ENCODE measurements at places on chromosomes 5 and 9. TPM values are rescaled to one million over a fixed set of nuclear protein-coding genes. Genes with fewer than 3 reads are reported as not detected.

GAPVD1 gene
- 33.7 TPM for polyA plus RNA-seq

TAF1L gene
- not detected for polyA plus RNA-seq

SPINK6 gene
- polyA plus RNA-seq = not detected

WDR38 gene
- polyA plus RNA-seq = not detected

CLIC3 gene
- polyA plus RNA-seq = 3.5 TPM

GGTA1 gene
- polyA plus RNA-seq = not detected

EQTN gene
- polyA plus RNA-seq = 0.35 TPM

Measured in IgD-negative memory B cell (primary cell).